IMR-90 (cell line): ENCODE measurements at places on chromosomes 3 and 15. TPM values are rescaled to one million over a fixed set of nuclear protein-coding genes. Genes with fewer than 3 reads are reported as not detected.

DNA sequence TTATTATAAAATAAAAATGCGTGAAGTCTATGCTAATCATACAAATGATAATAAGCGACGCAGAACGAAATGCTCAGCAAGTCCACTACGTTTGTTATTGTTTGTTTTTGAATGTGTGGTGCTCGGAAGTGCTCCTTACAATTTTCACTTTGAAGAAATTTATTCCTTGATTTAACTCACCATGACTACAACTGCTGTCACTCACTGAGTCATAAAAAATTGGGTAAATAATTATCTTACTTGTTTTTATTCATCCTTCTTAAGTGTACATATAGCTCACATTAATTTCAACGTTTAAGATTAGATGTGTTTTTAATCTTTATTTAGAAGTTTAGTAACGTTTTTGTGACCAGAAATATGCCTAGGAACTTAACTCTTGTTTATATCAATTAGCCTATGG, 66.7 kb upstream of the NANOGP8 start:
- no peak for DNase-seq

GRCh38 chr15:85421116-85421925, 40.9 kb downstream of the AKAP13 start:
- peak; percentile 59 for DNase-seq

GRCh38 chr3:111963424-111963823, 15.4 kb upstream of the ABHD10 start:
- peak; percentile 84 for DNase-seq

DNA sequence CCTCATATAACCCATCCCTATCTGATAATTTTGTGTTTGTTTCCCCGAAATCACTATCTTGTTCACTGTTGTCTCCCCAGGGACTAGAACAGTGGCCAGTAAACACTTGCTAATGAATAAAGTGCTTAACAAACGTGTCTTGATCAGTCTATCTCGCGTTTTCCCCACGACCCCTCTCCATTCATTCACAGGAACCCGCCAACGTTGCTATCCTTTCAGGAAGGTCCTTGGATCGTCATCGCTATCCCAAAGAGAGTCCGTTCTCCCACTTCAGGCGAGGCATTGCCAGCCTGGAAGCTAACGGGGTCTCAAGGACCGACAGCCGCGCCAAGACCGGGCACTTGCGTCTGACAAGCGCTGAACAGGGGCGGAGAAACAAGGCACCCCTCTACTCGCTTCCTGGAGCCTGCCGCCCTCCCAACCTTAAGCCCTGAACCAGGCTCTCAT, 344 bp downstream of the LINS1 start:
- no peak for DNase-seq

DNA sequence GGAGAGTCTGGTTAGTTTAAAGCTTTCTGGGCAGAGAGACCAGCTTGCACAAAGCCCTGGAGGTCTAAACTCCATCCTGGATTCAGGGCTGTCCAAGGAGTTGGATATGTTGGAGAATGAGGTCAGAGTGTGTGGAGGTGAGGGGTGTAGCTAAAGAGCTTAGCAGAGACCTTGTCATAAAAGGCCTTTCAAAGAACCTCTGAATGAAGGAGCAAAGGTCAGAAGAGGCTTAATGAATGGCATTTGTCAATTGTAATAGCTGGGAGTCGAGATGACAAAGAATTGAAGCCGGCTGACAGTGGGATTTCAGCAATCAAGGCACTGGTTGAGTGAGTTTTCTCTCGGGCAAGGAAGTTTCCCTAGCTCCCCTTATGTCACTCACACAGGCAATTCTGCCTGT, 202.6 kb downstream of the PDCD6IP start:
- no peak for DNase-seq

Gene LRRIQ4
- not detected in 2 replicates for total RNA-seq

Gene CACNA2D3
- total RNA-seq, result 0.28 and 0.36 TPM in 2 replicates
